Heart right ventricle (tissue), 16 donors: ENCODE measurements at places on chromosomes 1 and 21. TPM values are rescaled to one million over a fixed set of nuclear protein-coding genes. Genes with fewer than 3 reads are reported as not detected.

DNA sequence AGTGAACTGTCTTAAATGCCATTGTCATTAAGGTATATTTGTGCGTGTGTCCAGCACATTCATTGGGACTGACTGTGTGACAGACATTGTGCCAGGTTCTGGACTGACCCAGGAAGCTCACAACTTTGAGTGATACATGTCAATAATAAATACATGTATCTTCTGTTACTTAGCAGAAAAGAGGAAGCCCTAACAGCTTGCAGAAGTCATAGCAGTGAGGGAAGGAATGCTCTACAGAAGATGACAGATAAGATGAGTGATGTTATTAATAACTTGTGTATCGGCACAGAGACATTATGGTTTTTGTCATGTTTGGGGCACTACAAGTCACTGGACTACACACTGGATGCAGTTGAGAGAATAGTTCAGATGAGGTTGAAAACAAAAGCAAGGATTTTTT, 1.2 kb upstream of the SRSF11 start:
- no peak for DNase-seq

DNA sequence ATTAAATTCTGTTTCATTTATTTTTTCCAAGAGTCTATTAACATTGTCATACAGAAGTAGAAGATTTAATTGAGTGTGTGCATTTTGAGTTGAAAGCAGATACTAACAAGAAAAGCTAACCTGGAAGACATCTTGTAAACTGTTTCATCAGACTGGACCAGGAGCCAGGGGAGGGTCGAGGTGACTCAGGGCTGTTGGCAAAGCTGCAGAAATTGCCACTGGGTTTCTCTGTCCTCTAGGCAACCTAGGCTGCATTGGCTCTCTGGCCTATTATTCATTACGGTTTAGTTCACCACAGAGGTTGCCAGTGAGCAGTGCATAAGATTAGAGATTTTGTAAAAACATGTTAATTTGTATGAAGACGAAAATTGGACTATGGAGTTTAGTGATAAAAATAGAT, 27.5 kb downstream of the ERG start:
- no peak for DNase-seq

IRF6 gene
- 43.6 TPM for total RNA-seq

DNA sequence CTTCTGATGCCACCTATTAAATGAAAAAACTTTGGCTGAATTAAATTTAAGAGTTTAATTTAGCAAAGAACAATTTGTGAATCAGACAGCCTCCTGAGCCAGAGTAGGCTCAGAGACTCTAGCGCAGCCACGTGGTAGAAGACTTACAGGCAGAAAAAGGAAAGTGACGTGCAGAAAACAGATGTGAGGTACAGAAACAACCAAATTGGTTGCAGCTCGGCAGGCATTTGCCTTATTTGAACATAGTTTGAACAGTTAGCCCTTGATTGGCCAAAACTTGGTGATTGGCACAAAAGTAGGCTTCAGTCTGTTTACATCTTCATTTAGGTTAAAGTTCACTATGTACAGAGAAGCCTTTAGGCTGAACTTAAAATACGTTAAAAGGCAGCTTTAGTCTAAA, 22.9 kb downstream of the TCP10L start:
- DNase-seq = peak; percentile 64

DNA sequence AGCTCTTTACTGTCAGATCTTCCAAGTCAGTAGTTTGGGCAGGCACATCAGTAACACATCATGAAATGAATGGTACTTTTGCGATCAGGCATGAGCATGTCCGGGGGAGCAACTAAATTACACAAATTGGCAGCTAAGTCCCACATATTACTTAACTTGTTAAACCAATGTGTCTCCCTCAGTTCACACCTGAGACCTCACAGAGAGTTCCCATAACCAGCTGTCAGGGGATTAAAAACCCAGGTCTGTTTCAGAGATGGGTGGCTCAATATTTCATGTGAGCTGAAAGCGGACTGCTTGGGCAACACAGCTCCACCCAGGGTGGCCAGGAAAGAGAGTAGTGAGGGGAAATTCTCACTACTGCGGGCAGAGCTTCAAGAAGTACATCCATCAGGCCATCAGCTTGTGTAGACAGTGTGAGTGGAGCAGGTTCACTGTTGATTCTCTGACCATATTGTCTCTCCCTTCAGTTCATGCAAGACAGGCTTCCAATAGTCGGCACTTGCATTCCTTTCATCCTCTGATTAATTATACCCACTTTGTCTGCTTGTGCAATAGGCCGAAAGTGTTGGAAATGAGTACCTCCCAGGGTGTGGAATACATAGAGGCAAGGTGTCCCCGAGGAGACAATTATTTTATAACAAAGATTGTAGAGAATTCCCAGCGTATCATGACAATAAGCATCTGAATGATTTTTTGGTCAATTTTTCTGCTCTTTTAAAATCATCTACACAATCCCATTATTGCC, 139.9 kb downstream of the PTGER3 start:
- DNase-seq = no peak

DNA sequence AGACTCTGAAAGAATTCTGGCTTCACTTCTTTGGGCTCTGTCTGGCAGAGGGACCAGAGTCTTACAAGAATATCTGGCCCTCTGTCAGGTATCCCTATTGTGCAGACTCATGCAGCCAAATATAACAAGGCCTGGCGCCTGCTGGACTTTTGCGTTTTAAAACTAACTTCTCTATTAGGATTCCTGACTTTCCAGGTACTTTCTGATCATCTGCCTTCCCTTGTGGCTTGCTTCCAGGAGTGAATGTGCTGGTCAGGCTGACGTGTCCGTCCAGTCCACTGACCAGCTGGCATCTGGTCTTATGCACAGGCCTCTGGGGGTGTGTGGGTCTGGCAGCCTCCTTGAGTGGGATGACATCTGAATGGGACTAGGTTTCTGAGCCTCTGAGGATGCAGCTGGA, 8.6 kb upstream of the RAB29 start:
- DNase-seq = no peak
